Activated CD8-positive, alpha-beta memory T cell treated with anti-CD3 and anti-CD28 coated beads, Interleukin-2, amount 10 ng/mL, durations not matched to agents 7 days and 5 days (primary cell): ENCODE measurements at places on chromosomes 1 and 21. TPM values are rescaled to one million over a fixed set of nuclear protein-coding genes. Genes with fewer than 3 reads are reported as not detected.

DNA sequence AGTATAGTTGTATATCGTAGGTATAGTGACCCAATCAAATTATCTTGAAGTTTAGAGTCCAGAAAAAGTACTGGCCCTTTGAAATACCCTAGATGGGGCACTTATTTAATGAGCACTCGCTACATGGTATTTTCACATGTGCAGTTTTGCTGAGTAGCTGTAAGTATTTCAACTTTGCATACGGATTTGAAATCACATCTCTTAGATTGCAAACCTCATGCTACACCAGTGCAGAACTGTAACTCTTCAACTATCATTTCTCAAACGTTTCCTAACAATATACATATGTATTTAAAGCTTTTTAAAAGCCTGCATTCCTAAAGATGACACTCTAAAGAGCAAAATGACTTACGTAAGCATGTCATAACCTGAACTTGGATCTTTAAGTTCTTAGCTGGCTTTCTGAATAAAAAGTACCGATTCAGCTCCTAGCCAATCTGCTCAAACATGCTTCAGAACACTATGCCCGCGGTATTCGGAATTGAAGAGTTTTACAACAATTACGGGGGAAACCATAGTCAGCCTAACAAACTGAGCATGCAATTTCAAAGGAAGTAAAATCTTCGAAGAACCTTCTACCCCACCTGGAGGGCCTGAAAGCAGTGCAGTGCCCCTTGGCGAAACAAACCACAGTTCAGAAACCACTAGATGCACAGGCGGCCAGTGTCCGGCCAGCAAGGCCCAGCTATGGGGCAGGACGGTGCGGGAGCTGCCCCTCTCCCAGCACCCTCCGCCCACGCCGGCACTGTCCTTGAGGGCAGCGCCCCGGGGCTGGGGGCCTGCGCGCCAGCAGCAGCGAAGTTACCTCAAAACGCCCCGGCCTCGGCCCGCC, 863 bp downstream of the FH start:
- H3K27ac ChIP-seq = peak overlapping the region; percentile 85
- peaks cover 19% of the 10 kb centered on the region for H3K36me3 ChIP-seq
- peak; percentile 46 for DNase-seq
- H3K4me1 ChIP-seq = peaks cover 25% of the 10 kb centered on the region
- H3K27me3 ChIP-seq = peaks cover 20% of the 10 kb centered on the region

DNA sequence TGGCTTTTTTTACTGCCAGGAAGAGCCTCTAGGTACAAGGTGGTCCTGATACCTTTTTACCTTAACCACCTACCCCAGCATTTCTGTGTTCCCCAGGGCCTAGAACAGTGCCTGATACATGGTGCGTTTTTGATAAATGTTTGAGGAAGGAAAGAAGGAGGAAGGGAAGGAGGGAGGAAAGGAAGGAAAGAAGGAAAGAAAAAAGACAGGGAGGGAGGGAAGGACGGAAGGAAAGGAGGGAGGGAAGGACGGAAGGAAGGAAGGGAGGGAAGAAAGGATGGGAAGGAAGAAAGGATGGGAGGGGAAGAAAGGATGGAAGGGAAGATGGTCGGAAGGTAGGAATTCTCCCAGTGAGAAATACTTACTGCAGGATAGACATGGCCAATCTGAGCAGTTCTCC, 12.0 kb upstream of the MAGOH start:
- H3K4me1 ChIP-seq = no peaks in the 10 kb centered on the region
- H3K27me3 ChIP-seq = no peaks in the 10 kb centered on the region
- H3K36me3 ChIP-seq = peaks cover 42% of the 10 kb centered on the region
- H3K4me3 ChIP-seq = no peak overlapping the region
- no peak for DNase-seq

ERVH48-1 gene
- total RNA-seq = not detected

GRCh38 chr21:38619992-38620479, 121.8 kb upstream of the ERG start:
- H3K36me3 ChIP-seq = no peaks in the 10 kb centered on the region
- H3K4me1 ChIP-seq = no peaks in the 10 kb centered on the region
- DNase-seq = no peak
- H3K27me3 ChIP-seq = no peaks in the 10 kb centered on the region

NKAIN1 gene
- 0.79 TPM for total RNA-seq

DNA sequence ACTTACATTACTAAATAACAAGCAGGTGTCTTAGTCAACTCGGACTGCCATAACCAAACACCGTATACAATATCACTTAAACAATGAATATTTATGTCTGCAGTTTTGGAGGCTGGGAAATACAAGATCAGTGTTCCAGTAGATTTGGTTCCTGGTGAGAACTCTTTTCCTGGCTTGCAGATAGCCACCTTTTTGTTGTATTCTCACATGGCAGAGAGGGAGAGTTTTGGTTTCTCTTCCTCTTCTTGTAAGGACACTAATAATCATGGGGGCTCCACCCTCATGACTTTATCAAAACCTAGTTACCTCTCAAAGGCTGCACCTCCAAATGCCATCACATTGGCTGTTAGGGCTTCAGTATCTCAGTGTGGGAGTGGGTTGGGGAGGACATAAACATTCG, 82.9 kb upstream of the CACYBP start:
- peak overlapping the region; percentile 23 for H3K4me3 ChIP-seq
- H3K4me1 ChIP-seq = peaks cover 23% of the 10 kb centered on the region
- no peaks in the 10 kb centered on the region for H3K27me3 ChIP-seq
- peaks cover 16% of the 10 kb centered on the region for H3K36me3 ChIP-seq

EPHA2 gene
- total RNA-seq = not detected

REN gene
- total RNA-seq = not detected
